ENCODE measurements at places on chromosomes 7 and 10. TPM values are rescaled to one million over a fixed set of nuclear protein-coding genes. Genes with fewer than 3 reads are reported as not detected.

GRCh38 chr10:62244785-62245467, 23.7 kb downstream of the RTKN2 start:
- DNase-seq, result peak; percentile 54

DNA sequence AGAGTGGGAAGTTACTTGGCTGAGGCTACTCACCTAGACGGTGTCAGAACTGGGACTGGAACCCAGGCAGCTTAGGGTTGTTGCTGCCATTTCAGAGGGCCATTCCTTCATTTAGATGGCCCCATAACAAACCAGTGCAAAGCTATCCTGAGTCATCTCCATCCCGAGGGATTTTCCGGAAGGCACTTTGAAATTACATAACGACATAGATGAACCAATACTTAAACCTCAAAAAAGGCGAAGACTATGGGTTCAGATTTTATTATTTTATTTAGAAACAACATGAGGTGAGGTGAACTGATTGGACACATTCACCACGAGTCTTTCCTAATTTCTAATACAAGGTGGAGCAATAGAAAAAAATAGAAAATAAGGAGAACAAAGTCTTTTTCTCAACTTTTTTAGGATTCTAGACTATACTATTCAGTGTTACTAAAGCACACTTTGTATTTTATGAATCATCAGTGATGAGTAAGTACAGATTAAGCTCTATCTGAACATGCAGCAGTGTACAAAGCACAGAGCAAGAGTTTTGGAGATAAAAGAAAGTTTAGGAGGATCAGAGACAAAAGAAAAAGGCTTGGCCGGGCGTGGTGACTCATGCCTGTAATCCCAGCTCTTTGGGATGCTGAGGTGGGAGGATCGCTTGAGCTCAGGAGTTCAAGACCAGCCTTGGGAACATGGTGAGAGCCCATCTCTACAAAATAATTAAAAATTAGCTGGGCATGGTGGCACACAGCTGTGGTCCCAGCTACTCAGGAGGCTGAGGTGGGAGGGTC, 79.5 kb upstream of the SVIL start:
- peak; percentile 95 for DNase-seq

DNA sequence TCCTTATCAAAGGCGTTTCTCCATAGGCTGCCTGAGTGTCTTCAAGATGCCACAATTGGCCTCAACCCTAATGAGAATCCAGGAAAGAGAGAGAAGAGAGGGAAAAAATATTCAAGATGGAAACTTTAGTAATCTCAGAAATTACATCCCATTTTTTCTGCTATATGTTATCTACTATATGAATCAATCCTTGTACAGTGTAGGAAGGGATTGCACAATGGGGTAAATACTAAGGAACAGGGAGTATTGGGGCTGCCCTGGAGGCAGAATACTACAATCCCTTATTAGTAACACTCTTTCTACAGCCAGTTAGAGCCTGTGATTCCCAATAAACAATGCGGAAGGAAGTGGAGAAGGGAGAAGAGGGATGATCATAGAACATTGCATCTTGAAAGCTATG, 27.9 kb downstream of the TFPI2 start:
- no peak for DNase-seq

GRCh38 chr7:21125297-21125696, 302.6 kb upstream of the SP4 start:
- no peak for DNase-seq

DNA sequence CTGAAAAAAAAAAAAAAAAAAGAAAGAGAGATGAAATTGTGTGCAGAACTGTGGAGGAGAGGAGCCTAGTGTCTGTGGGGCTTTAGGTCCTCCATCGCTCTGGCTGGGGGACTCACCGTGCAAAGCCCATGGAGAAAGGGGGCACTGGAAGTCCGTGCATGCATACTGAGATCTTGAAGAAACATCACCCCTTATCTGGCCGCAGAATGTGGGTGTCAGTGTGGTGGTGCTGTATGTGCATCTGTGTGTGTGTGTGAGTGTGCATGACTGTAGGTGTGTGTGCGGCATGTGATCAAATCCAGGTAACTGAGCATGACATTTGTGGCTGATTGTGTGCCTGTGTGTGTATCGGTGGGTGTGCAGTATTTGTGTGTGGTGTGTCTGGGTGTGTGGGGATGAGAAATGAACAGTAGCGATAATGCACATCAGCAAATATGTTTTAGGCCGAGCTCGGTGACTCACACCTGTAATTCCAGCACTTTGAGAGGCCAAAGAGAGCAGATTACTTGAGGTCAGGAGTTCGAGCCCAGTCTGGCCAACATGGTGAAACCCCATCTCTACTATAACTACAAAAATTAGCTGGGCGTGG, 8.8 kb upstream of the CLDN3 start:
- no peak for DNase-seq

DNA sequence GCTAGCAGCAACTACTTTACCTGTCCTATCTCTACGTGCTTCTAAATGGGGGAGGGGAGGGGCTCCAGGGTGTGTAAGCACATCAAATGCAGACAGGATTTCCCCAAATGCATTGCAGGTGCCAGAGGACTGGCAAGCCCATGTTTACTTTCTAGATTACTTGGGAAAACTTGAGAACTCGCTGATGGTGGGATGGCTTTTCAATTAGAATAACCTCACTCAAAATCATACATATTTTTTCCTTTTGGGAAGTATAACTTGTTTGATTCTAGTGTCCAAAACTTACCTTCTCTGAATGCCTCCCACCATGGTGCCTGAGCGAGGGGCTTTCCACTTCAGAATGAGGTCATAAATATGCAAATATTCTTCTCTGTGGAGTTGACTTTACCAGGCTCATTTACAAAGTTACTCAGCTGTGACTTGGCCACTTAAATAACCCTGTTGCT, 191.3 kb upstream of the RHOBTB1 start:
- no peak for DNase-seq

HOXA10 gene
- 29.3 TPM for total RNA-seq

All from HT1080 (cell line).